ENCODE measurements at places on chromosomes 5 and 9. TPM values are rescaled to one million over a fixed set of nuclear protein-coding genes. Genes with fewer than 3 reads are reported as not detected.

The SHISAL2B gene
- not detected for total RNA-seq

The ADGRD2 gene
- not detected for total RNA-seq

The PLAC8L1 gene
- not detected for total RNA-seq

The TMEM174 gene
- not detected for total RNA-seq

The EDIL3 gene
- 4.8 TPM for total RNA-seq

The IFNA13 gene
- total RNA-seq: not detected

The C9 gene
- 1.1 TPM for total RNA-seq

The GCNT4 gene
- total RNA-seq: 1.4 TPM

Measured in uterine smooth muscle cell (primary cell).